ENCODE measurements at places on chromosomes 13 and 19. TPM values are rescaled to one million over a fixed set of nuclear protein-coding genes. Genes with fewer than 3 reads are reported as not detected.

The ZNF575 gene
- 0.27 TPM for total RNA-seq

The ONECUT3 gene
- total RNA-seq, result not detected

The FFAR3 gene
- total RNA-seq, result not detected

The LIM2 gene
- not detected for total RNA-seq
